OCI-M1 (cell line): ENCODE measurements at places on chromosomes 4 and X.

DNA sequence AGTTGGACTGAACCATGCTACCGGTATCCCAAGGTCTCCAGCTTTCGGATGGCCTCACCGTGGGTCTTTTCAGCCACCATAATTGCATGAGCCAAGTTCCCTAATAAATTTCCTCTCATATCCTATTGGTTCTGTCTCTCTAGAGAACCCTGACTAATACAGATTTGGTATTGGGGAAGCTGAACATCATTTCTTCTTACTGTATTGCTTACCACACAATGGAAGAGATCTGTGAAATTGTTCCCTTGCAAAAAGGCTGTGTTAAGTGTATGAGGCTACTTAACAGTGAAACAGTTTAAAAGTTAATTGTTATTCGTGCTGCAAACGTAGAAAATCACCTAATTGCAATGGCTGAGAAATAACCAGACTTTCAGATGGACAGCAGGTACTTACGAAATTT is 34.0 kb downstream of the PLAC8 start:
- no peak for DNase-seq

DNA sequence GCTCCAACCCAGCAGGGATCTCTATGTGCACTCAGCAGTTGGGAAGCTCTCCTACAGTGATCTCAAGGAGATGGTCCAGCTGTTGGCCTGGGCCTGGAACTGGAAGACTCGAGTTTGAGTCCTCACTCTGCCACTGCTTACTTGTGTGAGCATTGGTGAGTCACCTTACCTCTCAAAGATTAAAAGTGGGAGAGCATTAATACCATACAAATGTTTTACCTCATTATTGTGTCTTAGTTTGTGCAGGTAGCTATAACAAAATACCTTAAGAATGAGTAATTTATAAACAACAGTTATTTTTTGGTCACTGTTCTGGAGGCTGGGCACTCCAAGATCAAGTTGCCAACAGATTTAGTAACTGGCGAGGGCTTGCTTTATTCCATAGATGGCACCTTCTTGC is 21.4 kb upstream of the ZNF827 start:
- no peak for DNase-seq

GRCh38 chrX:153321381-153322124 is at the start of gene PNMA6F:
TSS of gene PNMA6F (minus strand) at chrX:153321767. CDS start at chrX:153320674, 1,093 bp downstream.
- no peak for DNase-seq

DNA sequence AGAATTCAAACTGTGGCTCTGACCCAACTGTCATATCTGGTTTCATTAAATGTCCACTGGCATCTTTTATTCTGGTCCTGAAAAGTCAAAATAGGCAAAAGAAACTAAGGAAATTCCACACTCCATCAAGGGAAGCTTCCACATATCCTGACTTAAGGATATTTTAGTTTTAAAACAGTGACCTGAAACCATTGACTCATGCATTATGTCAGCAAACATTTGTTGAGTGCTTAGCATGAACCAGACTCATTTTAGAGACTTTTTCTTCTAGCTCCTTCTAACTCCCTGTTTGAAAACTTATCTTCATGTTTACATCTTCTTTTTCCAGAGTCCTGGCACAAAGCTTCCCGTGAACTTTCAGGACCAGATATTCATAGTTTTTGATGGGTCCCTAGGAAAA is 6.9 kb upstream of the CXCL1 start:
- DNase-seq, result no peak

- DNase-seq, result no peak
Observed at GRCh38 chr4:184583738-184584502, 65.3 kb downstream of the CASP3 start.

GRCh38 chrX:66042307-66043077 is 2.6 kb upstream of the VSIG4 start:
- no peak for DNase-seq

DNA sequence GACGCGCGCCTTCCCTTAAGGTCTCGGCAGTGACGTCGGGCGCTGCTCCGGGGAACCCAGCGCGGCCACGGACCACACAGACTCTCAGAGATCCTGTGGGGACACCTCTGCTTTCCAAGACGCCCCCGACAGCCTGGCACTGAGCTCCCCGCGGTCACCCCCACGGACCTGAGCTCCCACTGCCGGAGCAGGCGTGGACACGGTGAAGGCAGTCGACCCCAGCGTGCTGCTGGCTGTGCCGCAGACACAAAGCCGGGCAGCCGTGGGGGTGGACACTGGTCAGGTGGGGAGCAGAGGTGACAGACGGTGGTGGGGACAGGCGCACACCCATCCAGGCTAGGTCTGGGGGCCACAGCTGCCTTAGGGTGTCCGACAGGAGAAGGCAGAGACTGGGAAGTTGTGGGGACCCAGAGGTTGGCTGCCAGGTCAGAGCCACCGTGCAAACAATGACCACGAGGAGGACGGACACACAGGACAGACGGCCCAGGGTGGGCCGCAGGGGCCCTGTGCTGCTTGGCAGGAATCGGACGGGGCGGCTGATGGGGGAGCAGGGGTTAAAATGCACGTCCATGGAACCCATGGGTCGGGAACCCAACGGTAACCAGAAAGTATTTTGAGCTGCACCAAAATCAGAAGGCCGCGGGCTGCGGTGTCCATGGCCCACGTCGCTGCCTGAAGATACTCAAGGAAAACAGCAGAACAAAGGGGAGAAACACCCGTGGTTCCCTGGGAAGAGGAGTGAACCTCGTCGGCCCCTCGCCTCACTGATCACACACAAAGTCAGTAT is 16.6 kb upstream of the GTPBP6 start:
- no peak for DNase-seq

DNA sequence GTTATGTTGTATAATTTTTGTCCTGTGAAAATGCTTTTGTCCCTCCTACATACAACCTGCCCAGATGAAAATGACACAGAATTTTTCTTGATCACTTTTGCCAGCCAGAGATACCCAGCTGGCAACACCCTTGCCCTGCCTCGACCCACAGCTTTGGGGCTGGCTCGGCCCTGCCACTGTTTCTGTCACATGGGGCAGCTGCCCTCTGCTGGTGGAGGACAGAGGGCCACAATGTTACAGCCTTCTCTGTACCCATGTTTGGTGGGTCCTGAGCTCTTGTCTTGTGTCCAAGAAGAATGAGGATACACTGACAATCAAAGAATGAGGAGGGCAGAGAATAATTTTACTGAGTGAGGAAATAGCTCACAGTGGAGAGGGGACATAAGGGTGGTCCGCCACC is 31.1 kb downstream of the BMP15 start:
- no peak for DNase-seq

DNA sequence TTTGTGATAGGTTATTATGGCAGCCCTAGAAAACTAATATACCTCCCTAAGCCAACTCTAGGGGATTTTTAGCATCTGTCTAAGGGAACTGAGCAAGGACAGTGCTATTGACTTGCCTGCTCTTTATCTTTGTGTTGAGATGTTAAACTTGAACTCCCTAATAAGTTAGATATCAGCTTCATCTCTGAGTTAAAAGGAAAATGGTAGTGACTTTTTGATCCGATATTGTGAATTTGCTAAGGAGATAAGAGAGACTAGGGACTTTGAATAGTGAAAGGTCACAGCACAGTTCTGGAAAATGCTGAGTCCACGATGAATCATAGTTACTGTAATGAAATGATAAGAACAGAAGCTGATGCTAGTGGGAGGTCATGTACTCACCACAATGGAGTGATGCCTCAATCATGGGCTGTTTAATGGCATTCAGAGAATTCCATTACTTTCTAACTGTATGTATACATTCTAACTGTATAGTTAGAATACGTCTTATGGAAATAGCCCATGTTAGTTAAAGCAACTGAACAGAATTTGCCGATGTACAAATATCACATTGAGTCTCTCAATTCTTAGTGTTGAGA is 147.2 kb downstream of the GLRA3 start:
- peak; percentile 96 for DNase-seq

- no peak for DNase-seq
Observed at GRCh38 chrX:69097451-69098236, 67.6 kb downstream of the PJA1 start.

DNA sequence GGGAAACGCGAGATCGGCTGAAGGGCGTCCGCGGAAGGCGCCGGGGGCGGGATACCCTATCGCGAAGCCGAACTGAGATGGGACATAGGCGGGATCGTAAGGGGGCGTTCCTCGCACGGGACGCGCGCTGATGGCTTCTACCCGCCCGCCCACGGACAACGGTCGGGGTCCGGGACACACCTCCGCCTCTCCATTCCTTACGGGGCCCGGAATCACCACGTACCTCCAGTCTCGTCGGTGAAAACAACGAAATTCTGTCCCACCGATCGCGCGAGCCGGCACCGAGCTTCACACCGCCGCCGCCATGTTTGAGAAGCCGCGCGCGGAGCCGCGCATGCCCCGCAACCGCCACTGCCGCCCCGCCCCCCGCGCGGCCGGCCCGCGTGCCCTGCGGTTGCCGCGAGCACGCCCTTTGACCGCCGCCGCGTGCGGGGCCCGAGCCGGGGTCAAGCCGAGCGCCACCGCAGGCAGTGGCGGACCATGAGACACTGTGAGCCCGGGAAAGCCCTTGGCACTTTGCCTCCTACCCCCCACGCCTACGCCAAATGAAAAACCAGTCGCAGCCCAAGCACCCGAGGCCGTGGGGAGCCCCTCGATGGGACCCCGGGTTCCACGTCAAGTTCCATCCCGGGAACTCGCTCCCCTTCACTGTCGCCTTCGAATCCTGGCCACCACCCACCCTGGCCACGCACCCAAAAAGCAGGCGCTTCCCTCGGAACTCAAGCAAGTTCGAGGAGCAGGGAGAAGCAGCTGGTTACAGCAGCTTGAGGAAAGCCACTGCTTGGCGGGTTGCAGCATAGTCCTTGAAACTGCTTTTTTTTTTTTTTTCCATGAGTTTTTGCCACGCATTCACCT is at the start of gene SCML2:
SCML2 (minus strand) TSS at position 320 of the 855 bp plus-strand sequence. CDS start 20,617 bp downstream, outside the sequence.
- peak; percentile 62 for DNase-seq

DNA sequence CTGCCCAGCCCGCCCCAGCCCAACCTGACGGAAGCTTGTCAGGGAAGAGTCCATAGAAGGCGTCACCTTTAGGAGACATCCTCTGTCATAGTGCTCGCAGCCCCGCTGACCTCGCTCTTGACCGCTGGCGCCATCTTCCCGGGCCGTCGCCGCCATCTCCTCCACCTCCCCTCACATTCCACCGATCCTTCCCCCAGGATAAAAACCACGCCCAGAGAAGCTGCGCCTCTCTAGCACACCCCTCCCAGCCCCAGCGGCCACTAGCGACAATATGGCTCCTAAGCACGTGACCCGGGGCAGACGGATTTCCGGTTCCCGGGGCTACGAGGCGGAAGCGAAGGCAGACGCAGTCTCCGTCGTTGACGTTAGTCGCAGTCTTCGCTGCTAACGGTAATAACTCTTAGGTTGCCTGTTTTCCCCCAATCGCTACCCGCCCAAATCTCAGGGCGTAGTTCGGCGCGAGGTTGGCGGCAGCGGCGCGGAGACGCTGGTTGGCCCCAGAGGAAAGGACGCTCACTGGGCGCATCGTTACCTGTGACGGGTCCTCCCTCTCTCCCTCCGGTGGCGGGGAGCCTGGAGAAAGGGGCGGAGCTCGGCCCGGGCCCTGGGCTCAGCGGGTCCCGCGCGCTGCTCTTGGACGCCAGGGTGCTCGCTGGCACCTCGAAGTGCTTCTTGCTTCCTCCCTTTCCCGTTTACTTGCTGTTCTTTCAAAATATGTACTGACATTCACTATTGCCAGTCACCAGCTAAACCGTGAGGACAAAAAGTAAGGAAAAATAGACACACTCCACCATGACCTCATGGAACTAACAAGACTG is at the start of the genes RCHY1 and THAP6:
RCHY1 (minus strand) TSS at position 273 of the 818 bp plus-strand sequence; CDS start at position 156, 117 bp downstream.
THAP6 (plus strand) TSS at position 343 of the 818 bp plus-strand sequence. CDS start 980 bp downstream, outside the sequence.
- DNase-seq, result peak; percentile 97

- no peak for DNase-seq
Observed at GRCh38 chr4:87322754-87323153, at the start of gene HSD17B13. TSS of gene HSD17B13 (minus strand) at chr4:87322882. CDS start at chr4:87322841, 41 bp downstream.

GRCh38 chr4:58679886-58680285 is 1569.7 kb upstream of the IGFBP7 start:
- no peak for DNase-seq

DNA sequence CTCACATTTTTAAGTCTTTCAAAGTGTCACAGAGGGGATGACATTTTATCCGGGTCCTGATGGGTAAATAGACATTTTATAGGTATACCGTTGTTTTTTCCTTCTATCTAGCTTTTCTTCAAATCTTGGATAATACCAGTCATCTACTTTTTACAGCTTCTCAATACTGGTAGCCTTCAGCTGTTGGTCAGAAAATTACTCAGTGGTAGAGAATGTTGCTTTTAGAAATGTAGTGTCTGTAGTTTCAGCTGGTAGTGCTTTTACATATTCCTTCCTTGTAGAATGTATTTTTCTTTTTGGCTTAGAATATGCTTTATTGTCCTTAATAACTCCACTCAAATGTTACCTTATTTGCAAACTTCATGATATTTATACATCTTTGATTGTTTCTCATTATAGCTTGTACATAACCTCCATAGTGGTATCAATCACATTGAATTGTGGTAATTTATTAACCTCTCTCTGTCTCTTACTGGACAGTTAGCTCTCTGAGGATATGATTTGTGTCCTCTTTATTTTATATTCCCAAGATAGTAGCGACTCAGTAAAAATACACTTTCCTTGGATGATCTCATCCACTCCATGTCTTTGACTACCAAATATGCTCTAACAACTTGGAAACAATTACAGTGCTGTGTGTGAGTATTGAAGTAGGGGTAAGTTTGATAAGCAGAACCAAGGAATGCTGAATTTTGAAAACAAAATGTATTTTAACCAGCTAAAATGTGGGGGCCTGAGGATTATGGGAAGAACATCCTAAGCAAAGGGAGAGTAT is 53.8 kb downstream of the RAP1GDS1 start:
- no peak for DNase-seq

DNA sequence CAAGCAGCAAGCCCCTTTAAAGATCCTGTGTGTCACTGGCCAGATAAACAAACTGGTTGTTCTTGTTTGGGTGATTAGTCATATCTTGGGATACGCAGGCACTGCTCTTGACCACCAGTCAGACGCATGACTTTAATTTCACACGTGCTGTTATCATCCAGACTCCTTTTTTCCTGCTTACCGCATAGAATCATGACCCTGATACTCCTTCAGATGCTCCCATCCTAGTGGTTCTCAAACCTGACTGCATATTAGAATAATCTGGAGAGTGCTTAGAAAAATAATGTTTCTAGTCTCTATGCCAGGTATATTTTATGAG is 78.8 kb downstream of the CLDN22 start:
- peak; percentile 92 for DNase-seq

DNA sequence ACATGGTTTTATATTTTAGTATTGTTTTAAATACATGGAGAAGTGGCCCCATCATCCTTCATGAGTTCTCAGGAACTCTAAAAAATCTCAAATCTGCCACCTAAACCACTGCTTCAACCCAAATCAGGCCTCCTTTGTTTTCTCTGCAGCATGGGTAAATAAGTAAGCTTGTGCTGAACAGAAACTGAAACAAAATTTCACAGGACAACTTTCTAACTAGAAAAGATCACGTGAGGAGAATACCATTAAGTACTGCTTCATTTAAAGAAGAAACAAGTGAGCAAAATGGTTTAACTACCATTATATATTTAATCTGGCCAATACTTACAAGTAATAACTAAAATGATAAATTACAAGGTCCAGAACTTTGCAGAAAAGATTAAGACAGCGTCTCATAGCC is 2.5 kb downstream of the ARAP2 start:
- peak; percentile 77 for DNase-seq
